Heart right ventricle (tissue), 16 donors: ENCODE measurements at places on chromosomes 7 and 10. TPM values are rescaled to one million over a fixed set of nuclear protein-coding genes. Genes with fewer than 3 reads are reported as not detected.

DNA sequence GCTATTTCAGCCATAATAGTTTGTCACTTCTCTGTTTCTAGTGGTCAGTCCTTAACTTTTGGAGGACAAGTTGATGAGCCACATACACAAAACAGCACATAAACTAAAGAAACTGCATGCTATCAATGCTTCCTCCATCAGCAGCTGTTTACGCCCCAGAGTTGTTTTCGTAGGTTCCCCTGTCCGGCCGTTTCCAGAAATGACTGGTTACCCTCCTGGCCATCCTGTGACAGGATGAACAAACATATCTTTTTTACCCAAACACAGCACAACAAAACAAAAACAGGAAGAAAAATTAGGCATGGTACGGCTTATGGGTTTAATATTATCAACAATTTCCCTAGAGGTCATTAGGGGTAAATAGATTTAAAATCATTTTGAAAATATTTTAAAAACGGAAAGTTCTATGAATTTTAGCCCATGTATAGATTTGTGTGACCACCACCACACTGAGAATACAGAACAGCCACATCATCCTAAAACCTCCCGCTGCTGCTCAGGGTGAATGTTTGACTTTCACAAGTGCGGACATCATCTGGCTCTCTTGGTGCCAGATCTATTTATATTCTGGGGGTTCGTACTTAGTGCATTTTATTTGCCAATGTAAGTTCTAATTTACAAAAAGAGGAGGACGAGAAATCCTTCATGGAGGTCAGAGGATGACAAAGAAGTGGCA lies 74.8 kb downstream of the HIPK2 start:
- no peaks in the 10 kb centered on the region for H3K36me3 ChIP-seq
- DNase-seq: no peak
- no peak overlapping the region for H3K4me3 ChIP-seq
- no peaks in the 10 kb centered on the region for H3K27me3 ChIP-seq

GRCh38 chr10:34526758-34527730 lies 288.1 kb downstream of the PARD3 start:
- H3K4me1 ChIP-seq: peaks cover 31% of the 10 kb centered on the region
- H3K4me3 ChIP-seq: no peak overlapping the region
- H3K27ac ChIP-seq: peak overlapping the region; percentile 57
- peak; percentile 23 for DNase-seq

DNA sequence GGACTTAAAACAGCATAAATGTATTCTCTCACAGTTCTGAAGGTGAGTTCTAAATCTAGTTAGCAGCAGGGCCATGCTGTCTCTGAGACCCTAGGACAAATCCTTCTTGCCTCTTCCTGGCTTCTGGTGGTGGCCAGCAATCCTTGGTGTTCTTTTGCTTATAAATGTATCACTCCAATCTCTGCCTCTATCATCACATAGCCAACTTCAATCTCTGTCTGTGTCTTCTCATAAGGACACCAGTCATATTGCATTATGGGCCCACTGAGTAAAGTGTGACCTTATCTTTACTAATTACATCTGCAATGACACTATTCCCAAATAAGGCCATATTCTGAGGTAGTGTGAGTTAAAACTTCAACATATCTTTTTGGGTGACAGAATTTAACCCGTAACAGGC lies 778.9 kb downstream of the KCNMA1 start:
- no peaks in the 10 kb centered on the region for H3K27me3 ChIP-seq
- no peaks in the 10 kb centered on the region for H3K36me3 ChIP-seq
- no peaks in the 10 kb centered on the region for H3K4me1 ChIP-seq

ATOH7 gene
- total RNA-seq: not detected
